Gastroesophageal sphincter (tissue), 4 donors: ENCODE measurements at places on chromosomes 2 and 18. TPM values are rescaled to one million over a fixed set of nuclear protein-coding genes. Genes with fewer than 3 reads are reported as not detected.

DNA sequence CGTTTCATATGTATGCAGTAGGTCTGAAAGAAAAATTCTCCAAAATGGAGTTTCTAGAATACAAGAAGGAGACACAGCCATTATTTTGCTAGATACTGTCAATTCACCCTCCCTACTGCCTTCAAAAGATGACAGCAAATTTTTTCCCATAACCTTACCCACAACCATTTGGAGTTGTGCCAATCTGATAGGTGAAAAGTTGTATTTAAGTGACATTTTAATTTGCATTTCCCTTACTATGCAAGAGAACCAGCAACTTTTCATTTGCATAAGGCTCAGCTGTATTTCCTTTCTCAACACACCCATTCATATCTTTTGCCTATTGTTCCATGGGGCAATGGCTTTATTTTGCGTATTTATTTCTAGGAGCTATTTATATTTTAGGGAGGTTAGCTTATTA, 31.4 kb upstream of the IL18RAP start:
- no peak for ATAC-seq

GRCh38 chr2:30708491-30709290, 98.6 kb downstream of the CAPN13 start:
- no peak for ATAC-seq

GRCh38 chr2:3334392-3335345, 42.9 kb downstream of the EIPR1 start:
- ATAC-seq = no peak

The GPBAR1 gene
- 1.8 TPM for total RNA-seq

GRCh38 chr18:7735626-7736175, 168.6 kb downstream of the PTPRM start:
- ATAC-seq = no peak

- ATAC-seq = no peak
Measured at GRCh38 chr2:29726976-29727375, 194.4 kb downstream of the ALK start.

DNA sequence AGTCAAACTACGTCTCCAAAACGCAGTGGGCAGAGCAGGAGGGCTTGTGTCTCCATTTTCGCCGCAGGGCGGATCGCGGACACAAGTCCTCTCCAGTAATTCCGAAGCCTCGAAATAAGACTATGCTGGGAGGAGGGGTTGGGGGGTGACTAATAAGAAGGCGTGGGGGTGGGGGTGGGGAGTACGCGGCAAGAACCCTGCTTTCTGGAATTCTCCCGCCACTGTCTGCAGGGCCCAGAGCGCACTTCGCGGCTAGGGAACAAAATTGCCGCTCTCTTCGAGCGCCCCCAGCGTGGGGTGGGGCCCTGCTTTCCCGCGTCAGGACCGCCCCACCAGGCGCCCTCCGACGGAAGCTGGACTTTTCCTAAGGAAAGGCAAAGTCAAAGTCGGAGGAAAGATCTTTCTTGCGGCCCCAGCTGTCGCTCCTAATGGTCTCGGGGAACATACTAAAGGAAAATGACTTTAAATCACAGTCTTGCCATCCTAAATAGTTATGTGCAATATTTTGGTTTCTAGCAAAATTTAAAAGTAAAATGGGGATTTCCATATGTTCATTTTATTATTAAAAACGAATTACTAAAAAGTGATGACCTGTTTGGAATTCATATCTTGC, 11.9 kb downstream of the NR4A2 start:
- ATAC-seq = peak; percentile 67

- ATAC-seq = no peak
Measured at GRCh38 chr2:192267484-192267883, 72.8 kb upstream of the TMEFF2 start.

The REG1B gene
- total RNA-seq = not detected

DNA sequence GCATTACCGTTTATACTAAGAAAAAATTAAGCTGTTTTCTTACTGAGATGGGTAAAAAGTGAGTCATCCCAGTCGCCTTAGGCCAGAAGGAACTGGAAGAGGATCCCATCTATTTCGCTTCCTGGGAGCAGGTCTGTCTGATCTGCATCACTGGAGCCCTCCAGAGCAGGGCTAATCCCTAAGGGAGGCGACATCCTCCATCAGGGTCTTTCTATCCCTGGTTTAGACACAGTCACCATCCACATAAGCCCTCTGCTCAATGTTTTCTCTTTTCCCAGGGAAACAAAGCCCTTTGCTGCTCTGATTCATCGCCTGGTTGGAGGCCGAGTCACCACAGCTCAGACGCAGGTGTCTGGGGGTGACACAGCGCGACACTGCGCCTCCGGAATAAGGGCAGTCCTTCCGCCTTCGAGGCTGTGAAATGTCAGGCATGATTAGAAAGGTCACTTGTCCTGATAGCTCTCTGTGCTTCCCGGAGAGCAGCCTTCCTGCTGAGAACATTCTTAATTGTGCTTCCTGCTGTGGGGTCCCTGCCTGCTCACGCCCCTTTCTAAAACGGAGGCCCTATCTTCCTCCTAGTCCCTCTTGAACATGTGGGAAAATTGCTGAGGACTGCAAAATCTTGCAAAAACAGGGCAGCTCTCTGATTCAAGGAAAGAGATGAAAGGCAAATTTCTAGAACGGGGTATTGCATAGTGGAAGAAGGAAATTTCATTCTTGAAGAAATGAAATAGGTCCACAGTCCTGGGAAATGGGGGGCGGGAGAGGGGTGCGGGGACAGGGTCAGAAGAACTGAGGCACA, 56.3 kb downstream of the MARCHF4 start:
- no peak for ATAC-seq

The DAW1 gene
- not detected for total RNA-seq

The SLC19A3 gene
- not detected for total RNA-seq

GRCh38 chr18:6270771-6271216, 143.9 kb downstream of the L3MBTL4 start:
- ATAC-seq = no peak

The DPYSL5 gene
- 0.40 TPM for total RNA-seq

The POTEI gene
- 0.04 TPM for total RNA-seq

The PCARE gene
- total RNA-seq = not detected

The TUBA3E gene
- total RNA-seq = not detected

The DLX2 gene
- total RNA-seq = not detected

DNA sequence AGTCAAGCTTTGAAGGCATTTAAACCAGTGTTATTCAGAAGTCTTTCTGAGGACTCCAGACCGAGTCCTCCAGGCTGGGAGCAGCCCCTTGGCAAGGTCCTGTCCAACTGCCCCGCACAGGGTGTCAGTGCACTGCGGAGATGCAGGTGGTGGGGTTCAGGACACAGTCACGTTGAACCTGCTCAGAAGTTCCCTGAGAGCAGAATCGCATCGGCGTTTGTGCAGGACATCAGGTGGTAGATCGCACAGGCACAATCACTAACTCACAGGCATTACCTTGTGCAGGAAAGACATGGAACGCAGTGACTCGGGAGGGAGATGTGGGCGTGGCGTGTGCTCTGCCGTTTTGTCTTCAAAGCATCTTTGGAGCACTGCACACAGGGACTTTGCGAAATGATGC, 10.4 kb downstream of the COPS9 start:
- no peak for ATAC-seq

DNA sequence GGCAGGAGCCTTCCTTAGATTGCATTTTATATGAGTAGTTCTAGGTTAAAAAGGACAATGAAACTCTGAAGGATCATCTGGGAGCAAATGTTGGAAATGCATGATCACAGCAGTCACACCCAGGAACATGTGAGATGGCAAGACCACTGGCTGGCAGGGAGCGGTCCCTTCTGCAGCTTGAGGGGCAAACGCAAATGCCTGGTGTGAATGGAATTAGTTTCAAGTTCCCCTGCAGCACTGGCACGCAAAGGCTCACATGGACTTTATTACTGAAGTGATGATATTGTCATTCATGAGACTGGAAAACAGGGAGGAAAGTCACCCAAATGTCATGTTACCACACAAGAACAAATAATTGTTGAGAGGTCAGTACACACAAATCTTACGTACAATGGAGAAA, 223.3 kb downstream of the FBXO15 start:
- ATAC-seq = no peak

- ATAC-seq = no peak
Measured at GRCh38 chr18:78670778-78671391, 308.7 kb upstream of the SALL3 start.

DNA sequence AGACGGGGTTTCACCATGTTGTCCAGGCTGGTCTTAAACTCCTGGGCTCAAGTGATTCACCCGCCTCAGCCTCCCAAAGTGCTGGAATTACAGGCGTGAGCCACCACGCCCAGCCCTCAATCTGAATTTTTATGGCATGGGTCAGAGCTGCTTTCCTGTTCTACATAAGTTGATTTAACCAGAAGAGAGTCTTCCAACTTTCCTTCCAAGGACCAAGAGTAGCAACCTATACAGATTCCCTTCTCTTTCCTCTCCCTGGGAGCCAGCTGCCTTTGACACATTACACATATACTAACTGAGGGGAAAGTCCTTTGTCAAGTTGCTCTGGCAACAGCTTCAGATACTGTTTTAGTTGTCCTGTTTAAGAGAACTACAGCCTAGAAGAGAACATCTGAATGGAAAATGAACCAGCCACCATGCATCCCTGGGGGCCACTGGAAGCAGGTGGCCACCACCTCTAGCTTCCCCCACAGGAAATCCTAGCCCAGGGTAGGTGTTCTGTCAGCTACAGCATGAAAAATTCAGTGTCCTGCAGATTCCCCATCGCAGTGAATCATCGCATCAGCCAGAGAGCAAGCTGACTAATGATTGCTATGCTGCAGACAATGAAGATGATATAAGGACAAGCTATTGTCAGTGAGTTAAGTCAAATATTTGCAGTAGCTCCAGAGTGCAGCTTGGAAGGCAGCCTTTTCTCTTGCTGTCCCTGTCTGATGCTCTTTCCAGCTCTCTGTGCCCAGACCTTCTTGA, 62.9 kb downstream of the POMC start:
- no peak for ATAC-seq

GRCh38 chr2:157747695-157748370, 119.2 kb upstream of the ACVR1C start:
- peak; percentile 78 for ATAC-seq

GRCh38 chr18:12393998-12394397, 13.7 kb upstream of the PRELID3A start:
- ATAC-seq = no peak

The ACADL gene
- total RNA-seq = 3.9 TPM

GRCh38 chr2:241980193-241980592, 110.7 kb downstream of the RTP5 start:
- no peak for ATAC-seq

GRCh38 chr2:27249891-27250651, 12.8 kb downstream of the SLC30A3 start:
- ATAC-seq = peak; percentile 62

The LRRTM1 gene
- 4.4 TPM for total RNA-seq

GRCh38 chr2:231992888-231993287, 31.4 kb downstream of the DIS3L2 start:
- no peak for ATAC-seq

The IL1RL2 gene
- total RNA-seq = not detected

The ERBB4 gene
- 0.54 TPM for total RNA-seq

GRCh38 chr2:102291319-102292075, 19.9 kb upstream of the IL1RL1 start:
- ATAC-seq = no peak

The CYP20A1 gene
- total RNA-seq = 30.5 TPM

DNA sequence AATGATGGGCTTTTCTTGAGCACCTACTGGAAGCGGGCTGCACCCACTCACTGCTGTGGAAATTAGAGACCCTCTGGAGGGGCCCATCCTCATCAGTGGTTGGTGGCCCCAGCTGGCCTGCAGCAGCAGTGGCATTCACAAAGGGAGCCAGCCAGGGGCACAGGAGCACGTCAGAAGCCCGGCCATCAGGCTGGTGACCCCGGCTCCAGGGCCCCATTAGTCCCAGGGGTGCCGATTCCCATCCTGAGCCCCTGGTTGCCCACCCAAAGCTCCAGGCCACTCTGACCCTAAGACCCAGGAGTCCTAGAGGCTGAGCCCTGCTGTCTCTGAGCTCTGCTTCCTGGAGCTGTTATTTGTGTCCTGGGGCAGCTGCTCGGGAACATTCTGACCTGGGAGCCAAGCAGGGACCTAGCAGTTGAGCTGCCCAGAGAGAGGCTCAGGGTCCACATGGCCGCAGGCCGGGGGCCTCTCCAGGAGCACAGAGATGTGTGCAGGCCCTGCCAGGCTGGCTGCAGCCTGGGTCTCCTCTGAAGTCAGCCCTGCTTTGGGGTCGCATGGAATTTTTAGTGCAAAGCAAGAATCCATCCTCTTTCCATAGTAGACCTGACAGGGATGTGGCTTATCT, 207.2 kb downstream of the KLHL29 start:
- ATAC-seq = no peak

The HOXD8 gene
- total RNA-seq = 2.3 TPM

DNA sequence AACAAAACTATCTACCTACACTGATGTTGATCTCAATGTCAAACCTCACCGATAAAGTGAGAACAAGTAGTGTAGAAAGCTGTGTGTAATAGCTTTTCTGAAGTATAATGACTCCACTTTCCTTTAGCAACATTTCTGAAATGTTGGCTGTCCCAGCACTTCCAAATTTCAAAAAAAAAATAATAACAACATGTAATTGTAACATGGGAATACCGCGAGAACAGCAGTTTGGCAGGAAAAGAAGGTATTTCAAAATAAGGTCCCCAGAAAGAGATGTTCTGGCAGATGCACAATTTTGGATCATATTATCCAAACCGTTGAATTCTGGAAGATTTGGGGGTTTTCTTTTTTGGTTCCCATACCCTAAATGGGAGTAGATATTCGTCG, 352.0 kb downstream of the ARHGAP15 start:
- ATAC-seq = peak; percentile 74

DNA sequence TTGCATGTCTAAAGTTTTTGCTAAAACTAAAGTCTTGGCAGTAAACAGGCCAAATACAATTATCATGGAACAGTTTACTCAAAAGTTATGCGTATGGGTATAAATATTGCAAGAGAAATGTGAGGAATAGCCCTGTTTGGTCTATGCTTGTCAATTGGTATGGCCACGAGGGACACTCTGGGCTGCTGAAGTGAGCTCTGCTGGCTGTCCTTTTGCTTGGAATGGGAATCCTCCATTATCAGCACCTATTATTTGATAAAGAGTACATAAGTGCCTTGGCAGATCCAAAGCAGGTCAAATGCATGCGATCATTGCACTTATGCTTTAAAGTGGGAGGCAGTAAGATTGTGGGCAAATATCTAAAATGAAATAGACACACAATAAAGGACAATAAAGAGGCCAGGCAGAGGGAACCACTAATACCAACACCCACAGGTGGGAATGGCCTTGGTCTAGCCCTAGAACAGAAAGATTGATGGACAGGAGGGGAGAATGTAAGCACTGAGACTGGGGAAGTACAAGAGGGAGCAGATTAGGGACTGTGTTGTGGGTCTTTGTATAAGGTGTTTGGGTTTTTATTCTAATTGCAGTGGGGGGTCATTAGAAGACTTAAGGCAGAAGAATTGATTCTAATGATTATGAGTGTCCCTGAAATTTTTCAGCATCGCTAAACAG, 60.0 kb upstream of the NOSTRIN start:
- ATAC-seq = no peak

GRCh38 chr2:117411983-117412382, 402.5 kb upstream of the DDX18 start:
- no peak for ATAC-seq

The STAT1 gene
- total RNA-seq = 59.9 TPM

- no peak for ATAC-seq
Measured at GRCh38 chr2:109597283-109597682, 16.5 kb downstream of the SEPTIN10 start.

- ATAC-seq = no peak
Measured at GRCh38 chr2:138213084-138213483, 248.8 kb downstream of the HNMT start.
